Kidney glomerular epithelial cell (primary cell): ENCODE measurements at places on chromosomes 11 and 22.

DNA sequence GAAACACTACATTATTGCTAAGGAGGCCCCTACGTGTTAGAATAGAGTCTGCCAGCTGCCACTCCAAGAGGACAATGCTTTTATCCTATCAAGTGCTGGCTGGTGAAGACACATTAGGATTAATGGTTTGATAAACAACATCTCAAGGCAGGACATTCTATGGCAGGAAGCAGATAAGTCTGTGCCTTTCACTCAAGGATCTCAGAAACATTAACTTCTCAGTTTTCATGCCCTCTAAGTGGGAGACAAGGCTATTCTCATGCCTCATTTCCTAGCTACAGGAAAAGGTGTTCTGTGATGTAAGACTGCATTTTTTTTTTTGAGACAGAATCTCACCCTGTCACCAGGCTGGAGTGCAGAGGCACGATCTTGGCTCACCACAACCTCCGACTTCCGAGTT lies 23.5 kb upstream of the TIMP3 start:
- no peak for DNase-seq

DNA sequence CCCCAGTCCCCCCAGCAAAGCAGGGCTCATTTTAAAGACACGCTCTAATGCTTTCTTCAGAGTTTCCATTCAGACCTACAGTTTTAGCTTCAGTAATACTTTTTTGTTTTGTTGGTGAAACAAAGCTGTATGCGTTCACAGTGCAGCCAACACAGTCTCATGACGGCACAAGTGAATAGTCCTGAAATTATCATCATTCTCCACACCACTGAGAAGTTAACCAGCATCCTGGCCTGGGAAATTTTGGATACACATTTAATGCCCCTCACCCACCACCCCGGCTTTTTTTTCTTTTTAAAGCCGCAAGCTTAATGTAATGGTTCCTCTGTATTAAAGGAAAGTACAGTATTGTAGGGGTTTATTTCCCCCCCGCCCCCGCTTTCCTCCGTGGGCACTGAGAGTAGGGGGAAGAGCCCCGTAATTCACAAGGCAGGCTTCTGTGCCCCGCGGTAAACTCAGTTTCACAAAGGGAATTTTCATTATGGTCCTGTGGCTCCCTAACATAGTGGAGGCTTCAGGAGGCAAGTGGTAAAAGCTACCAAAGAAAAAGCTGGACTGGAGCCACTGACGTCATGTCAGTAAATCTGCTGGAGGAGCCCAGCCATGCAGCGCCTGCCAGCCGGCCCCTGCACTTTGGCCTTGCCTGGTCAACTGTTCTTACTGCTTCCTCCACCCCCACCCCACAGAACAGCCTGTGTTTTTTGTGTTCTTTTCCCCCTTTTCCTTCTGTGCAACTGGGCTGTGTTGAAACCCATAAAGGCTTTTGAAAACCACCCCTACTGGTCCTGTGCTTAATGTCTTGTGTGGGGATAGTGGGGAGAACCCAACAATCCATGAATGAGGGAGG lies 18.2 kb downstream of the TEAD1 start:
- DNase-seq, result peak; percentile 80

DNA sequence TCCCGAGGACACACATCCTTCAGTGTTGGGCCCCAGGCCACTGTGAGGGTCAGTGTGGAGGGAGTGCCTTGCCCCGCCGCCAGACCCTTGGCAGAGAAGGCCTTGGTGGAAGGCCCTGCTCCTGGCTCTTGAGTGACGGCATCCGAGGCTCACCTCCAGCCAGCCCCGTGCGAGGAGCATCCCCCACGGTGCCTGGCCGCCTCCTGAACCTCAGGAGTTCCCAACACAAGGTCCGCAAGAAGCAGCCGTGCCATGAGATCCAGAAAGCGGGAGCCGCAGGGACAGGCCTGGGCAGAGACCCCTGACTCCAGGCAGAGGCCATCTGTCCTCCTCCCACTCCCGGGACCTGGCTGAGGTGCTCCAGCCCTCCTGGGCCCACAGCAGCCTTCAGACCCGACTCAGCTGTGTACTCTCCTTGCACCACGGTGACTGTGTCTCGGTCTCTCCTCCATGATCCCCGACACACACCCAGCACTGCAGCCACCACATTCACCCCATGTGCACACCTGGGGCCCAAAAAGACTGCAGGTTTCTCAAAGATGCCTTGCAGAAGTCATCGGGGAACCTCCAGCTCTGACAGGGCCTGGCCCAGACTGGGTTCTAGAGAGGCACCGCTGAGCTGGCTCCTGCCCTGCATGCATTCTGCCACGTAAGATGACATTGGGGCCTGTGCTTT lies 870.2 kb downstream of the BRD1 start:
- DNase-seq, result no peak

- DNase-seq, result no peak
These were observed 85.8 kb downstream of the SERGEF start for GRCh38 chr11:17927041-17927440.

DNA sequence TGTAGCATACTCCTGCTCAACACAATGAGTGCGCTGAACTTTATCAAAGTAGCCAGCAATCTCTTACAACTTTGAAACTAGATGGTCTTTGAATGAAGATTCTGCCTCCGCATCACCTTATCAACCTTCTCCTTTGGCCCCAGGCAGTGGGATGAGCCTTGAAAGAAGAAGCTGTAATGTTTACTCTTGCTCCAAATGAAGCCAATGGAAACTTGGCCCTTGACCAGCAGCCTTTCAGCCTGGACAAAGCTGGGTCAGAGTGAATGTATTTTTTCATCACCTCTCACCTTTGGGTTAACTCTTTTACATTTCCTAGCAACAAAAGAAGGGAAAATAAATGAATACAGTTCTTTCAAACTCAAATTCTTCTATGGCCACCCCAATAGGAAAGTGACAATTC lies 359.1 kb downstream of the KCNA4 start:
- no peak for DNase-seq

DNA sequence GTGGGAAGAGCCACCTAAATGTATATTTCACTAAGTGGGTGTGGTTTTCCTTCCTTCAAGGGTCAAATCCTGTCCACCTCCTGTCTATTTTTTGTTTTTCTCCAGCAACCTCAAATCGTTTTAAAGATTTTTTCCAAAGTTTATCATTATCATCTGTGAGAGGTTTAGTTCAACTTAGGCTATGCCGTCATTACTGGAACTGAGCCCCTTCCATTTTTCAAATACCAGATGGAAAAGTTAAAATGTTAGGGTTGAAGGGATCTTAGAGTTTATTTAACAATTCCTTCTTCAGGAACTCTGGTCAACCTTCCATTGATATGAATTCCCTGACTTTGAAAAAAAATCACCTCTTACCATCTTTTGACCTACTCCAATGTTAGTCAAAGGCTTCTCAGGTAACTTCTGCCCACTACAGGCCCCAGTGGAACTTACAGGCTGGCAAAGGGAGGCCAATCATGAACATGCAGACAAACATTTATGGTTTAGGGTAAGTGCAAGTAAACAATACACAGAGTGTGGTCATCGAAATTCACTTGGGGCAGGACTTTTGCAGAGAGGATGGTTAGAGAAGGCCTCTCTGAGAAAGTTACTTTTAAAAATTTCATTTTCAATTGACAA lies 45.2 kb downstream of the SYN3 start:
- DNase-seq, result no peak

- DNase-seq, result no peak
These were observed 712.3 kb downstream of the METTL15 start for GRCh38 chr11:28820296-28820989.

DNA sequence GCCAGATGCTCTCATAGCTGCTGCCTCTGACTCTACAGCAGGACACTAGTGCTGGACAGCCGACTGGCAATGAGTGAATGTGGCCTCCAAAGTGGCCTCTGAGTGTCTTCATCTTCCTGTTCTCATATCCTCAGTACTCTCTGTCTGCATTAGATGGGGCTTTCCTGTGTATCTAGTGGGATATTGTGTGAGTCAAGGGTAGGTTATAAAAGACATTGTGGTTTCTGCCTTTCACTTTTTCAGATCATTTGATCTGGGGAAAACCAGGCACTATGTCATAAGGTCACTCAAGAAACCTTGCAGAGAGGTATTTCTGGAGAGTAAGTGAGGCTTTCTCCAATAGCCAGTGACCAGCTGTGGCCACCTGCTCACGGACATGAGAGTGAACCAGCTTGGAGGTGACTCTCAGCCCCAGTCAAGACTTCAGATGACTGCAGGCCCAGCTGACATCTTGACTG lies 333.6 kb upstream of the NCAM1 start:
- no peak for DNase-seq
